Testis (tissue), 5 donors: ENCODE measurements at places on chromosomes 11 and 22. TPM values are rescaled to one million over a fixed set of nuclear protein-coding genes. Genes with fewer than 3 reads are reported as not detected.

DNA sequence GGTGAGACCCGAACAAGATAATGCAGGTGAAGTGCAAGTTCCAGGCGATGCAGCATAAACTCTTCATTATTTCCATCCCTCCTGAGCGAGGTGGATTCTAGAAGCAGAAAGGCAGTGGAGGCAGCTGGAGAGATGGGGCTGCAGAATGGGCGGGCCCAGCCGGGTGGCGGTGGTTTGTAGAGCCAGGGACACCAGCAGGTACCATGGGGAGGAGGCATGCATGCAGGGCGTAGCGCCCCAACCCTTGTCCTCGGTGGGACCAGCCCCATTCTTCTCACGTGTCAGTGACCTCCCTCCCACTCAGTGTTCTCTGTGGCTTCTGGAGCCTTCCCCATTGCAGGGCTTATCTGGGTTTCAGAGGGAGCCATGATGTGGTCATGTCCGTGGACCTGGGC is 38.0 kb downstream of the MPPED1 start:
- DNase-seq, result no peak

GRCh38 chr11:108364159-108364558 is 103.2 kb downstream of the C11orf65 start:
- no peak for DNase-seq

The CEP126 gene
- 18.6 TPM for total RNA-seq

GRCh38 chr22:33271390-33272161 is 213.4 kb upstream of the SYN3 start:
- DNase-seq, result peak; percentile 42

GRCh38 chr22:49789289-49790141 is 38.2 kb downstream of the BRD1 start:
- no peak for DNase-seq

The ENTHD1 gene
- 12.0 TPM for total RNA-seq

The SYT8 gene
- total RNA-seq, result 1.7 TPM

GRCh38 chr11:27012234-27012921 is 18.5 kb downstream of the FIBIN start:
- peak; percentile 25 for DNase-seq

DNA sequence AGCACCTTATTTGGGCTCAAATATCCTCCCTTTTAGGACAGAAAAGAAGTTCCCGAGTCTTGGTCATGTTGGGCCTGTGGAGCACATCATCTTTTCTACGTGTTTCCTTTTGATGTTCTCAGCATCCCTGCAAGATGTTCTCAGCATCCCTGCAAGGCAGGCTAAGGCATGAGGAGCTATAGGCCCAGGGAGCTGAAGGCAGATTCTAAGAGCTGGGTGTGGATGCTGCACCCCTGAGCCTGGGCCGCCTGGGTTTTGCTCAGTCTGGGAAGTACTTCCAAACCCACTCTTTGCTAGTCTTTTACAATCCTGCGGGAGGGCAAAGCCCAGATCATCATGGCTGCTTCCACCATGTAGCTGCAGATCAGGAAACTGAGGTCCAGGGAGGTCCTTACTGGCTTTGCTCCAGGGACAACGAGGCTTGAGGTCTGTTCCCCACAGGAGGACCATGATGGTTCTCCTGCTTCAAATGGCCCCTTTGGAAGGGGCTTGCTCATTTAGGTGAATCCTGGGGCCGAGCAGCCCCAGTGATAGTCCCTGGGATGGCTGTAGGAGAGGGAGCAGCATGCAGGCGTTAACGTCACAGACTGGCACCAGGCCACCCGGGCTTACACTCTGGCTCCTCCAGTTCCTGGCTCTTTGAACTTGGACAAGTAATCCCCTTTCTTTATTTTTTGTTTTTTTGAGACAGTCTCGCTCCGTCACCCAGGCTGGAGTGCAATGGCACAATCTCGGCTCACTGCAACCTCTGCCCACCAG is 10.6 kb downstream of the LRRC75B start:
- DNase-seq, result no peak

GRCh38 chr11:33520112-33520511 is 180.5 kb downstream of the C11orf91 start:
- no peak for DNase-seq

- DNase-seq, result peak; percentile 53
These were observed 1.7 kb downstream of the SMTN start for GRCh38 chr22:31082606-31083376.

GRCh38 chr11:71366076-71366475 is 82.1 kb downstream of the DHCR7 start:
- no peak for DNase-seq

The OR52J3 gene
- not detected for total RNA-seq

The C22orf39 gene
- 60.9 TPM for total RNA-seq

DNA sequence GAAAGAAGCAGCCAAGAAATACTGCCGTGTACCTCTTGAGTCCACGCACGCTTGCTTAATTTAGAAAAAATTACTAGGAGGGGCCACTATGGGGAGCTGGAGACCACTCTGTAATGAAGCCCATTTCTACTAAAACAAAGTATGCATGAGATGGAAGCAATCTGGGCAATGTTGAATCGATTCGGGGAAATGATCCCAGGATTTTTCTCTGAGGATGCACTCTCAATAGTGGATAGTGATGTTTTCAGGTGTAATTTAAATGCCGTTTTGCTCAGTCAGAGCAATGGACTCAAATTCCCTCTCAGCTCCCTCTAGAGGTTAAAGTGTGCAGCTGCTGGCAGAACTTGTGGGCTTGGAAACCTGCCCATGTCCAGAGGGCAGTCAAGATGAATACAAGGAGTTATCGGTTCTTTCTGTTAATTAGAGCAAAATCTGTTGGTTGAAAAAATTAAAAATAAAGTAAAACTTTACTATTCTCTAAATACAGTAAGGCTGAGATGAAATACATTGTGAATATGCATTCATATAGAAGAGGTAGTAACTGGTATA is 64.1 kb downstream of the ME3 start:
- DNase-seq, result peak; percentile 76

DNA sequence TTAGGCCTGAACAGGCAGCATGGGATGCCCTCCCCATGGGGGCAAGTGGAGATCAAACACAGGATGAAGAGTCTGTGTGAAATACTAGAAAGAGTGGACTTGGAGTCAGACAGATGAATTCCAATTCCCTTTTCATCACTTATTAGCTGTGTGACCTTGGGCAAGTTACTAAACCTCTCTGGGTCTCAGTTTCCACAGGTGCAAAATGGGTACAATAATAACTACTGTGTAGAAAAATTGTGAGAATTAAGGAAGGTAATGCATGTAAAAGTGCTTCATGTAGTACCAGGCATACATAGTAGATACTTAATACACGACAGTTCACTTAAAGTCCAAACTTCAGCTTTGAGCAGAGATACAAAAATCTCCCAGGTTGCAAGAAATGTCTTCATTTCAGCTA is 176.4 kb downstream of the DSCAML1 start:
- no peak for DNase-seq

- DNase-seq, result no peak
These were observed 26.1 kb downstream of the TCIRG1 start for GRCh38 chr11:68064926-68065325.

DNA sequence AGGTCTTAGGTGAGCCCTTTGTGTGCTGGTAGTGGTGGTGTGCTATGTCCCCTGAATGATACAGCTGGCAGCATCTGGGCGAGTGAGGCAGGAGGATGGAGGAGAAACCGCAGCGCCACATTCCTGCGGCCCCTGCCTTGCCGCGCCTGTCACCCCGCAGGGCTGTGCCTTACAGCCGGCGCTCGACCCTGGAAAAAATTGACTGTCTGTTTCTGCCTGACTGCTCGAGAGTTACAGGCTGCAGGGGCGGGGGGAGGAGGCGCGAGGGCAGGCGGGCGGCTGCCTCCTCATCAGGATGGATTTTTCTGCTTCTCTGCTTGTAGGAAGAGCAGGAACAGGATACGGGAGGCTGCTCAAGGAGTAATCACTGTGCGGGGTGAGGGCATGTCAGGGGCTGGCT is 443.4 kb downstream of the MIAT start:
- no peak for DNase-seq

DNA sequence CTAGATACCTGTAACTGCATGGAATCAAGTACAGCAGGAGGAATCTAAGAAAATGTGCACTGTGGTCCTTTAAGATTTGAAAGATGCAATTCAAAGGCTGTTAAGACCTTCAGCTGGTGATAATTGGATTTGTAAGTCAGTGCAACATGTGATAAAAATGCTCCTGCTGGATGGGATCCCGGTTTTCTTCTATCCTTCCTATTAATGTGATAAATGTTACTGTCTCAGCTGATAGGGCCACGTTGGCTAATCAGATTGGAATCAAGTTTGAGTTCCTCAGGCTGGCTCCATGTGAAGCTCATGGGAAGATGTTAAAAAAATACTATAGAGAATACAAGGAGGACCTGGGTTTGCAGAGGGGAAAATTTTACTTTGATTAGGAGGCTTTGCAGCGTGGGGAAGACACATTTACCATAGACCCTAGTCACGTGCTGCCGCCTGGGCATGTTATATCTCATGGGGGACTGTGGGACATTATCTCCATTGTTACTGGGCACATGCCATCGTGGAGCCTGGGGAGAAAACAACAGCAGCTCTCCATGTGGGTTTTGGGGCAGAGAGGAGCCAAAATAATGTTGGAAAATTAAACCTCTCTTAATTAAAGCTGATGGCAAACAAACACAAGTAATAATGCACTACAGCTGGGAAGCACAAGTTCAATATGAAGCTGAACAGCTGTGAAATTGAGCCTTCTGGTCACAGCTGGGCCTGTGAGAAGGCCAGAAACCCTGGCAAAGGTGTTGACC is 652.5 kb downstream of the NTM start:
- no peak for DNase-seq

DNA sequence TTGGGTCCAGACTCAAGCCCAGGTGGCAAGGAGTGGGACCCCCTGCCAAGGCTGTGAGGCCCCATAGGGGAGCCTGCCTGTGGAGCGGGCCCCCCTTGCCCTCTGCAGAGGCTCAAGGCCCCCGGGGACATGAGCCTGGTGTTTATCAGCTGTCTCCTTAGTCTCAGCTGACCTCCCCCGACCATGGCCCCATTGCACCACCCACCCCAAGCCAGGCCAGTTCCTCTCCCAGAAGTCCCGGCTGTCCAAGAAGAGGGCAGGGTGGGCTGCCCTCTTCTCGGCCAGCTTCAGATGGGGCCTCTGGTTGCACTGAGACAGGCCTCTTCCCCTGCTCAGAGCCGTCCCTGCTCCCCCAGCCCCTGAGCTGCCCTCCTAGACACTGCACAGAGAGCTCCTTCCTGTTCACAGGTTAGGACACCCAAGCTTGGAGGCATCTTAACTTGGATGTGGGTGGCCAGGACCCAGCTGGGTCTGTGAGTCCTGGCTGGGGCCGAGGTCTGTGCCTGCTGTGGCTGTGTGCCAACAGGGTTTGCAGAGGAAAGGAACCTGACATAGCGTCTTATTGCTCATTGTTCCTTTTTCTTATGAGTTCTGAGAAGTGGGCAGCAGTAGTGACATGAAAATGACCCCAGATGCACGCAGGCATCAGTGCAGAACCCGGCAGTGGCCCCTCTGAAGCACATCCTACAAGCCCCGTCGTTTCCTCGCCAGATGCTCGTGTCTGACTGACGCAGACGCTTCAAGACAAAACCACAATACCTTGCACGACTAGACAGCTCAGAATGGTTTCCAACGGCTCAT is 5.4 kb downstream of the TRABD start:
- no peak for DNase-seq

DNA sequence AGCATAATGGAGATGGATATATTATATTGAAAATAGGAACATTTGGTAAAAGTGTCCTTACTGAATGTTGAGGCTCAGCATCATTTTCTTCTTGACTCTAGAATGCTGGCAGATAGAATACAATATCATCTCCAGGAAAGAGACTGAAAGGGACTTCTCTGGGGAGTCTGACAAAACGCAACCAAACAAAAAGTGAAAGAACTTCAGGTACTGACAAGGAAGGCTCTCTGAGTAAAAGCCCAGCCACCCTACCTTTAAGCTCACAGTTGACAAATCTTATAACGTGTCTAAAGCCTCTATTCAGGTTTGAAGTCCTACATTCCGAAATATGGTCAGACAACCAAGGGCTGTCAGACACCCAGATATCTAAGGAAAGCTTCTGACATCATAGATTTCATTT is 590.8 kb downstream of the SOX6 start:
- no peak for DNase-seq

- no peak for DNase-seq
These were observed 89.6 kb downstream of the CSNK2A3 start for GRCh38 chr11:11263238-11264005.

The SLC5A1 gene
- 4.8 TPM for total RNA-seq

The ATG13 gene
- total RNA-seq, result 176 TPM

The IFITM1 gene
- 93.3 TPM for total RNA-seq

The TSKU gene
- 17.1 TPM for total RNA-seq

The PATE2 gene
- total RNA-seq, result 1.0 TPM

DNA sequence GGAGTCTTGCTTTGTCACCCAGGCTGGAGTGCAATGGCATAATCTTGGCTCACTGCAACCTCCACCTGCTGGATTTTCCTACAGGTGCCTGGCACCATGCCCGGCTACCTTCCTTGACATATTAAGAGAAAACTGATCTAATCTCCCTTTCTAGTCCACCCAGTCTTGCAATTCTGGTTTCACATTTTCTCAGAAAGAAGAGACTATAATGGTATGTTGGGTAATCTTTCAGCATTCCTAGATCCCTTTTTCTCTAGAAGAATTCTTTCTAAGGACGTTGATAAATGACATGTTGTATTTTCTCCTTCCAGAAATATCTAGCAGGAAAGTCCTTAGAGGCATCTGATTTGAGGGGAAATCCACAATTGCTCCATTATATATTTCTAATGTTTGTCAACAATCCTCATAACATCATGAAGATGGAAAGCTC is 10.4 kb upstream of the HSPA8 start:
- DNase-seq, result no peak

The XKR3 gene
- total RNA-seq, result 4.1 TPM

DNA sequence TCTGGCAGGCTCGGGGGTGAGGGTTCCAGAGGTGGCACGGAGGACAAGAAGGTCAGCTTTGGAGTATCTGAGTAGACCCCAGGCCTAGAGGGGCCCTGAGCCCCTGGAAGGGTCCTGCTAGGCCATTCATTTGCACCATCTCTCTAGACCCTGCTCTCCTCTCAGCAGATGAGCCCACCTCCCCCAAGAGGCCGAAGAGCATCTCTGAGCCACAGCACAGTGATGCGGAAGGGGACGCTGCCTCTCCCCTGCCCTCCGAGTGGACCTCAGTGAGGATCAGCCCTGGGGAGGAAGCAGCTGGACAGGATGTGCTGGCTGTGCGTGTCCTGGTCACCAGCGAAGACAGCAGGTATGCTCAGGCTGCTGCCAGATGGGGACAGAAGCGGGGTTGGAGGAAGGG is 101.6 kb upstream of the PARVA start:
- no peak for DNase-seq

GRCh38 chr22:44309137-44309536 is 3.6 kb downstream of the SHISAL1 start:
- DNase-seq, result no peak

The GRIA4 gene
- 0.08 TPM for total RNA-seq

DNA sequence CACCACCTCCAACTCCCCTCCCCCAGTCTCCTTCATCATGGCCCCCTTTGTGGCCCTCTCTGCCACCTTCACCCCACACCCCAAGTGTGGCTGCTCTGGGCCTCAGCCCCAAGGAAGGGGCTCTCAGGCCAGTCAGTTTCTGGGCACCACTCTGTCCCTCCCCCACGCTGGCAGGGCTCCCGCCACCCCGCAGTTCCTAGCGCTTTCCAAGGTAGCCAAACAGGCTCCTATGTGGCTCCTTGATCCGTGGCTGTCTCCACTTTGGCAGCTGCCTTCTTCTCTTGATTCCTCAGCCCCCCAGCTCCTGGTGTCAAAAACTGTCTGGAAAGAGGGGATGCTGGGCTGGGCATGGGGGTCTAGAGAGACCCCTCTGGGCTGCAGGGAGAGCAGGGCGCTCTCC is 10.4 kb upstream of the CACNA1I start:
- no peak for DNase-seq

The POU2AF2 gene
- total RNA-seq, result 5.2 TPM

- DNase-seq, result no peak
These were observed 160.5 kb downstream of the CSNK2A3 start for GRCh38 chr11:11192541-11192940.

The OR10A5 gene
- total RNA-seq, result not detected
